ENCODE measurements at places on chromosomes 6 and 20. TPM values are rescaled to one million over a fixed set of nuclear protein-coding genes. Genes with fewer than 3 reads are reported as not detected.

FRMD1 gene
- not detected for total RNA-seq

ZNF341 gene
- total RNA-seq, result 4.3 TPM

F13A1 gene
- total RNA-seq, result not detected

PEDS1 gene
- total RNA-seq, result 121 TPM

DNA sequence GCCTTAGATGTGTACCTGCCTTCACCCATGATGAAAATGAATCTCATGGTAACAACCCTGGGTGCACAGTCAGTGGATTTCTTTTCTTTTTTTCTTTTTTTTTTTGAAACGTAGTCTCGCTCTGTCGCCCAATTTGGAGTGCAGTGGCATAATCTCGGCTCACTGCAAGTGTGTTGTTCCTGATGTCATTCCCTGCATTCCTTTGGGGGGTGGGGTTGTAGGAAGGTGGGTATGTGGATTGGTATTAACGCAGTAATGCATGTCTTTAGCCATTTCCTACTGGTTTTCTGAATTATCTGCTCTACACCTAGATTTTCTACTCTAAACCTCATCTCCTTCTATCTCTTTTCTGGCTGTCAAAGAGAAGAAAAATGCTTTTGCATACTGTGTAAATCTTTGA, 146.6 kb downstream of the RNF144B start:
- DNase-seq, result no peak

DNA sequence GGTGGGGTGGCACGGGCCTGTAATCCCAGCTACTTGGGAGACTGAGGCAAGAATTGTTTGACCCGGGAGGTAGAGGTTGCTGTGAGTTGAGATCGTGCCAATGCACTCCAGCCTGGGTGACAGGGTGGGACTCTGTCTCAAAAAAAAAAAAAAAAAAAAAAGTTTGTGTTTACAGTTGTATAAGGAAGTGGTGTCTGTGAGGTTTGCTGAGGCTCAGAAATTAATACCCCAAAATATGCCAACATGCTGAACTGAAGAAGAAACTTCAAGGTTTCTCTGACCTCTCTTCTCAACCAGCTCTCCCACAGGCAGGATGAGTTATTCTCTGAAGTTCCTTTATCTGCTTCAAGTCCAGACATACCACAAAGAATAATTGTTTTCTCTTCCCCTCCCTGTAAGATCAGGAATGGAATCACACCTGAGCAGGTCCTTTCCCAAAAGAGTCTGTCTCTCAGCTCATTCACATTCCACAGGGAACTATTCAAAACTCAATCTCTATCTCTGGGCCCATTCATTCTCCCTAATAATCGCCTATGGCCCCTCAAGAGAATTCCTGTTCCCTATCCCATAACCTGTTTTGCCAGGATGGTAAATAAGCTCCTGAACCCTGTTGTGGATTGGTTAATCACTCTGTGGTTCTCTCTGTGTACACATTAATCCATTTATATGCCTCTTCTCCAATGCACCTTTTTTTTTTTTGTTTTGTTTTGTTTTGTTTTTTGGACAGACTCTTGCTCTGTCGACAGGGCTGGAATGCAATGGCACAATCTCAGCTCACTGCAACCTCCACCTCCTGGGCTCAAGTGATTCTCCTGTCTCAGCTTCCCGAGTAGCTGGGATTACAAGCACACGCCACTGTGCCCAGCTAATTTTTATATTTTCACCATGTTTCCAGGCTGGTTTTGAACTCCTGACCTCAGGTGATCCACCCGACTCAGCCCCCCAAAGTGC, 17.4 kb upstream of the KIFC1 start:
- no peak for DNase-seq

- no peak for DNase-seq
These were observed 372.5 kb downstream of the ZFAND3 start for GRCh38 chr6:38192011-38192410.
